ENCODE measurements at places on chromosomes 3 and 15.

DNA sequence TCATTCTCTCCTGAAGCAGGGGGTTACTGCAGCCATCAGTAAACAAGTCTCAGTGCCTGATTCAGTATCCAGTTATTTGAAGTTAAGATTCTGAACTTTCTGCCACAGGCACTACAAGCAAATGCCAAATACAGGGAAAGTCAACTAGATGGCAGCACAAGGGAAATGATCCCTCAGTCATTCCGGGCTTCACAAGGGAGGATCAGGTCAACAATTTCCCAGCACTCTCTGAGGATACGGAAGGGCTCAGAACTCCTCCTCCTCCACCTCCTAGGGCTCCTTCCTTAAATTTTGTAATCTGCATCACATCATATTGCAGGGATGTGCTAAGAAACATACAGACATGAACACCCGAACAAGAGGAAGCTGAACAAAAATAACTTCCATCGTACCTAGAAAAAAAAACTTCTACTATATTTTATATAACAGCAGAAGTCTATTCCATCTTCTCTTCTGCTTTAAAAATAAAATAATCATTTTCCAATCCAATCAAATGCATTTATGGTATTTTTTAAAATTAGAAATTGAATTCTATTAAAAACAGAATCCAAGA is 187.1 kb downstream of the FMN1 start:
- no peak for DNase-seq

DNA sequence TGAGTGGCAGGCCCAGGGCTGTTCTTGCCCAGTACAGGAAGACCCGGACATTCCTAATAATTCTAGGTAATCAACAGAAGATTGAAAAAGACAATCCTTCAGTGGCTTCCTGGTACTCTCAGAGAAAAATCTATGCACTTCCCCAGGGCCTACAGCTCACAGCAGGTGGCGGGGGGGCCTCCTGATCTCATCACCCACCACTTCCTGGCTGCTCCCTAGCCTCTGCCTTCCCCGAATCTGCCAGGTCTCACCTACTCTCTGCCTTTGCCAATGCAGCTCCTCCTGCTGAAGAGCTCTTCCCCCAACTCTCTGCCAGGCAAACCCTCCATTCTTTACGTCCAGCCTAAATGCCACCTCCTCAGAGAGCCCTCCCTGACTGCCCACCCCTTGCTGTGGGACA is 37.5 kb downstream of the EHD4 start:
- DNase-seq = peak; percentile 55

DNA sequence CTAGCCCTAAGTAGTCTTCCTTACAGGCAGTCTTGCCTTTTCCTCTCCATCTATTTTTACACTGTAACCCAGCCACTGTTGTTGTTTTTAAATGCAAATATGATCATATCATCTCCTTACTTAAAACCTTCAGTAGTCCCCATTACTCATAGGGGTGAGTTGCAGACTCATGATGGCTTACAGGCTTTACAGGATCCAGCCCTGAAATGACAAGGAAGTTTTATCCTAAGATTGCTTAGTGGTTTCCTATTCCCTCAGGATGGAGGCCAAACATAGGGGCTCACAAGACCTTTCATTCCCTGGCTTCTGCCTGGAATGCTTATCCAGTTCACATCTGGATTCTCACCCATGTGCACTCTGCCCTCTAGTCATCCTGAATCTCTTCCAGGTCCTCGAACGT is 27.7 kb upstream of the PCOLCE2 start:
- DNase-seq = no peak

GRCh38 chr15:83581381-83581780 is 72.5 kb upstream of the ADAMTSL3 start:
- DNase-seq = no peak

DNA sequence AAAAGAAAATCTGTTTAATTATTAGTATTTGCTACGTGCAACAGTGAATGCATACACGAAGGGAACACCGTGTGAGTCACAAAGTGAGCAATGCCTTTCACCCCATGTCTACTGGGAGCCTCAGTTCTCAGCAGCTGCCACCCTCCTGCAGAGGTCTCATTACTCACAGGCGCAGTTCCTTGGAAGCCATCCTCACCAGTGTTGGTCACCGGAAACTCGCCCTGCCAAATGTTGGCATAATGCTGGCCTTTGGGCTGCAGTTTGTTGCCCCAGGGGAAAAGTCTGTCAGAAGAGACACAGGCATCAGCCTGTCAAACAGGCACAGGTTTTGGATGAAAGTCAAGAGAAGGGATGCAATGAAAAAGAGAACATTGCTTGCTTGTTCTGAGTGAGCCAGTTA is 50.1 kb downstream of the SUMF1 start:
- DNase-seq = no peak

DNA sequence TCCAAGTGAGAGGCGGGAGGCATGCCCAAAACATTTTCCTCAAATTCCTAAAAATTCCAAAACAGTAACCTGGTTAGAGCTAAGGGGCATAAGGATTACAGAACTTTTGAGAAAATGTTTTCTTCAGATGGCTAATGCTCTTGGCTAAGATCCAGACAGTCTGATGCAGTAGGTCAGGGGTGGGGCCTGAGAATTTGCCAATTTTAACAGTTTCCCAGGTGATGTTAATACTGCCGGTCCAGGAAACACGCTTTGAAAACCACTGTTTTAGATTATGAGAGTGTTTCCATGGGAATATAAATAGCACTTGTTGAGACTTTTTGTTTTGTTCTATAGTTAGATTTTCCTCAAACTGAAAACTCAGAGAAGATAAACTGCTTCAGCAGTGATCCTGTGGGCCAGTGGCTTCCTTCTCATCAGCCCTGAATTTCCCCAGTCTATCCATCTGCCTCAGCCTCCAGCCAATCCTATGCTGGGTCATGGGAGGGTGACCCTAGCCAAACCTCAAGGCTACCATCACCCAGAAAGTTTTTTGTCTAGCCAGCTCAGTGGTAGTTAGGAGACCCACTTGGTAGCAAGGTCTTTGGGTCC is 71.6 kb upstream of the ACP3 start:
- DNase-seq = no peak

DNA sequence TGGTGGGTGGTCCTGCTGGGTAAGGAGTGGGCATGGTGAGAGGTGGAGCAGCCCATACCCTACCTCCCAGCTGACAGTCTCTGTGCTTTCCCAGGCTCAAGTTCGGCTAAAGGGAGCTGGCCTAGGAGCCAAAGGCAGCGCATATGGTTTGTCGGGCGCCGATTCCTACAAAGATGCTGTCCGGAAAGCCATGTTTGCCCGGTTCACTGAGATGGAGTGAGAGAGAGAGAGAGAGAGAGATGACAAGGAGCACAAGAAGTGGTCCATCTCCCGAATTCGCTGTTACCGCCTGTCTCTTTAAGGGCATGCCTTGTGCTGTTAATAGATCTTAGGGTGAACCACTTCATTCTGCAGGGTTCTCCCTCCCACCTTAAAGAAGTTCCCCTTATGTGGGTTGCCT is 29.5 kb downstream of the RBM5 start:
- DNase-seq = no peak

DNA sequence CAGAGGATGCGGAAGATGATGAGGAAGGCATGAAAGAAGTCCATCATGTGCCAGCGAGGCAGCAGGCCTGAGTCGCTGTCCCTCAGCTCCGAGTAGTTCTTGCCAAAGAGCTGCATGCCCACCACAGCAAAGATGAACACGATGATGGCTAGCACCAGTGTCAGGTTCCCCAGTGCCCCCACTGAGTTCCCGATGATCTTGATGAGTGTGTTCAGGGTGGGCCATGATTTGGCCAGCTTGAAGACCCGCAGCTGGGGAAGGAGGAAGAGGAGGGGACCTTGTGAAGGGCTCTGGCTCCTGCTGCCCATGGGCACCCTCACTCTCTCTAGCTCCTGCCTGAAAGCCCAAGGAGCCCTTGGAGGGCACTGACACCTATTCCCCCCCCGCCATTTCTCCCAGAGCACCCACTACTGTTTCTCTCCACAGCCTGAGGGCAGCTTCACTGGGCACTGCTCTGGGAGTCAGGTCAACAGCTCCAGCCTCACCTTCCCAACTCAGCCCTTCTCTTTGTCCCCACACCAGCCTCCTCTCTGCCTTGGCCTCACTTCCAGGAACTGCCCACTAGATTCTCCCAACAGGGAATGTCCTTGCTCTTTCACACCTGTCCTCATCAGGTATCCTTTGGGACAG is 63.6 kb downstream of the SCN5A start:
- no peak for DNase-seq

DNA sequence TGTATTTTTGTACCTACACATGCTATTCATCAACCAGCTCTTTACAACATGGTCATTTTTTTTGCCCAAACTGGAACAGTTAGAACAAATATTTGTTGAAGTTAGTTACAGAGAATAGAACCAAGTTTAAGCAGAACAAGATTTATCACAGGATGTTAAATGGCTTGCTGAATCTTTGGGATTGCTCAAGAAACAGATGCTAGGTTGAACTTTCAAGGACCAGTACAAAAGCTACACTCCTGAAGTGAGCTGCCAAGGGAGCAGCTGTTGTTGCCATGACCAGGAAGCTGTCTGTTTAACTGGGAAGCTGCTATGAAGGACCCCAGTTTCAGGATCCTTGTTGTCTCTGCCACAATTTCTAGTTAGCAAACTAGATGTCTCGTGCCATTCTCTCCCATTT is 53.7 kb downstream of the ZIC1 start:
- DNase-seq = no peak

- DNase-seq = no peak
Observed at GRCh38 chr3:31699309-31699953, 166.7 kb downstream of the STT3B start.

- no peak for DNase-seq
Observed at GRCh38 chr3:97979610-97980009, 7.4 kb upstream of the RIOX2 start.

DNA sequence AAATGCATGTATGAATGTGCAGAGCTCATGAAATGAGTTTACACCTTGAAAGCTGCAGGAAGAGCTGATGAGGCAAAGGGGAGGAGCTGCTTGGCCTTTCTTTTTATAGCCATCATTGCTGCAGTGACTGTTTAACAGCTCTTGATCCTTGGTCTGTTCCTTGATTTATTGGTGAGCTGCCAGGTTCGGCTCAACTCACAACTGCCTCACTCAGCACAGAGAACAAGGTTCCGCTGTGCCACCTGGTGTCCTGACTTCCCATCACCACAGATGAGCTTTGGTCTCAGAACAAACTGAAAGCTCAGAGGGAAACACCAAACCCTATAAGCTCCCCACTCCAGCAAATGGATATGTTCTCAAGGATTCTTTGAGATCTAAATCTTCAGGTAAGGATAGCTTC is 626.1 kb downstream of the MAGI1 start:
- DNase-seq = no peak

DNA sequence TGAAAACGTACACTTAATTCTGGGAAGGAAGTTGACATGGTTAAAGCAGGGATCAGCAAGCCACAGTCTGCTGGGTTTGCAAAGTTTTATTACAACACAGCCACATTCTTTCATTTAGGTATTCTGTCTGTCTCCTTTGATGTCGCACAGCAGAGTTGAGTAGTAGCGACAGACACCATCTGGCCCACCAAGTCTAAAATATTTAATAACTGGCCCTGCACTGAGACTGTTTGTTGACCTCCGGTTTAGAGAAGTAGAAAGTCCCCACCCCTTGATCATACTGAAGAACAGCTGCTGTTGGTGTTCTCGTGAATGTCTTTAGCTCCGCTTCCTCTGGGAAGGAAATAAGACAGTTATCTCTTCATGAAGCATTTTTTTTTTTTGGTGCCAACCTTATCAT is 66.2 kb downstream of the MCTP2 start:
- DNase-seq = no peak

DNA sequence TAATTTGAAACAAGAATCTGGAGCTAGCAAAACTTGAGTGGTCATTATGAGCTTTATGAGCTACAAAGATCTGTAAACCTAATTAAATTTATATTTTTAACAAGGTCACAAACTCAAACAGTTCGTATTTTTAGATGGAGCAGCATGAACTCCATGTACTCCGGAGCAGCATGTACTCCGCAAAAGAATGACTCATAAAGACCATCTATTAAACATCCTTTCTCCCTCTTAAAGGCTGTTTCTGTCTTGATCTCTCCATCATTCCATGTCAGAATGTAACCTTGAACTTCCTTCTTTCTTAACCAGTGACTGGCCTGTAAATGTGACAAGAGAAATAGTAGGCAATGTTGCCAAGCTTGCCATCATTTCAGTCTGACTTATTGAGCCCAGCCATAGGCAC is 696.9 kb downstream of the ZNF385D start:
- DNase-seq = no peak

GRCh38 chr15:60690350-60690961 is 211.5 kb upstream of the ICE2 start:
- no peak for DNase-seq

DNA sequence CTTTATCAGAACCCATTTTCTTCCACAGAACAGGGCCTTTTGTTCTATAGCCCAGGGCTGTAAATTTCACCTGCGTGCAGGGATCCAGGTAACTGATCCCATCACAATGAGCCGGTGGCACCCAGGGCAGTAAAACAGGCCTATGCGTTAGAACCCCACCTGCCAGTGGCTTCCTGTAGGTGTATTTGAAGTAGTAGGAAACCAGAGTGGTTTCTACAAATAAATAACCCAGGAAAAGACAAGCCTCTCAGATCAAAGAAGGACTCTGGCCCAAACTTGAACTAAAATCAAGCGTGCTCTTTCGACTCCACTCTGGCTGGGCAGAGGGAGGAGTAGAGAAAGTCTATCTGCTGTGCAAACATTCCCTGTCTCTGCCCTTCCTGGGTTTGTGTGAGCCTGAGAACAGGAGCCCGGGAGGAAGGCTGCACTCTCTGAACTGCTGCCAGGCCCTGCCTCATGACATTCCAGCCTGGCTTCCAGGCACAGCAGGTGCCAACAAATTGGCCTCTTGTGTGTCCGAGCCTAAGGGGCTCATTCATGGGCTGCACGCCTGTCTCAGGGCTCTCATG is 77.7 kb downstream of the CEMIP start:
- DNase-seq = no peak
